ENCODE measurements at places on chromosomes 5 and 9.

DNA sequence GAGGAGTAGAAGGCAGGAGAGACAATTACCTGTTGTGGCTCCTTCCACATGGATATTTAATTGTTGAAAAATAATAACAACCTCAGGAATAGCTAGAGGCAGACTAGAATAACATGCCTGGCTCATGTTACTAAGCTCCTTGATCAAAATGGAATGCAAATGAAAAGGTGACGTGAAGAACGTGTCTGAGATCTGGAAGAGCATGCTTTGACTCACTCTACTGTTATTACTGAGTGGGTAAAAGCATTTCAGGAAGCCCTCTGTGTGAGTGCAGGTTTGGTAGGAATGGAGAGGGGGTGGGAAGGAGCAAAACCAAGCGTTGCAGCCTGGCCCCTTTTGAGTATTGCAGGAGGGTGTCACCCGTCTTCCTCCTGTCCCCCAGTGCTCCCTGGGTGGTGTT is 84.8 kb downstream of the EQTN start:
- no peak for DNase-seq

DNA sequence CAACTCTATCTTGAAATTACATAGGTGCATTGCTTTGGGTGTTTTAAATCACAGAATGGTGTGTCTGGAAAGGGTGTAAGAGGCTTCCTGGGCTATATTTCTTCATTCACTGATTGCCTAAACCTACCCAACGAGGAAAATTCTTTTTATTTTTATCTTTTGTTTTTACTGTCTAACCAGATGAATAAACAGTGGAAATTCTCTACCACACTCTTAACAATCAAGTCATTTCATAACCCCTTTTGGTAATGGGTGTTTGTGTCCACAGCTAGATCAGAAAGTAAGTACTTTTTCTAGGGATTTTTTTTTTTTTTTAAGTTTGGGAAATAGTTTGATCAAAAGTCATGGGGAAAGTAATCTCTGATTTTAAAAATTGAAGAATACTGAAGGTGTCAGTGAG is 27.6 kb upstream of the C5orf47 start:
- DNase-seq: no peak

- DNase-seq: no peak
Observed at GRCh38 chr5:172835290-172835993, 1.4 kb downstream of the ERGIC1 start.

DNA sequence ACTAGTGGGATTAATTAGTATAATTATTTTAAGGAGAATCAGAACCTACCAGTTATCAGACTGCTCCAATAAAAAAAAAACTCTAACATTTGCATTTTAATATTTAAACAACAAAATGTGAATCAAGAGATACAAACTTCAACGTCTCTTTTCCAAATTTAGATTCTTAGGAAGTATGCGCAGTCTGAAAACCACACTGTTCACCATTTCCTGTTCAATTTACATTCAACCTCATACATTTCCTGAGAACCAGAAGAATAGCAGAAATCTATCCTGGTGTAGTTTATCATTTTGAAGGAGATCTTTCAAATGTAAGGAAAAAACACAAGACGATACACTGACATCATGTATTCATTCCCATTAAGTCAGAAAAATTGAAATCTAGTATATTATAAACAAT is 869.2 kb downstream of the EFNA5 start:
- no peak for DNase-seq

DNA sequence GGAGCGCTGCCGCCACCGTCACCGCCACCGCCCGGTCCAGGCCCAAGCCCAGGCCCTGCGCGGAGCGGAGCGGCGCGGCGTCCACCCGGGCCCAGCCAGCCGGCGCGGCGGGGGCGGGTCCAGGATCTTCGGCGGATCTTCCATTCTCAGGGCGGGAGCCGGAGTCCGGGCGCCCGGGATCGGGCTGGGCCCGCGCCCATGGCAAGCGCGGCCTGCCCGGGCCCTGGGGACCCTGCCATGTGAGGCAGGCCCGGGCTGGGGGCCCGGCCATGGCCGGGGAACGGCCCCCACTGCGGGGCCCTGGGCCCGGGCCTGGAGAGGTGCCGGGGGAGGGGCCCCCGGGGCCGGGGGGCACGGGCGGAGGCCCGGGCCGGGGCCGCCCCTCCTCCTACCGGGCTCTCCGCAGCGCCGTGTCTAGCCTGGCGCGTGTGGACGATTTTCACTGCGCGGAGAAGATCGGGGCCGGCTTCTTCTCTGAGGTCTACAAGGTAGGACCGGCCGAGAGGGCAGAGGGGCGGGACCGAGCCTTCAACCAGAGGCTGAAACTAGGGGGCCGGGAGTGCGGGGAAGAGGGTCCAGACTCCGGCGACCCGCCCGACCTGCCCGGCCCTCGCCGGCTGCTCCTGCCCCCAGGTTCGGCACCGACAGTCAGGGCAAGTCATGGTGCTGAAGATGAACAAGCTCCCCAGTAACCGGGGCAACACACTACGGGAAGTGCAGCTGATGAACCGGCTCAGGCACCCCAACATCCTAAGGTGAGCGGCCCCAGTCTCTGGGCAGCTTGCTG is 482 bp downstream of the TESK1 start:
- no peak for DNase-seq

GRCh38 chr5:102832445-102832844 is 77.3 kb downstream of the PAM start:
- DNase-seq: no peak

- no peak for DNase-seq
Observed at GRCh38 chr5:146794326-146795029, 84.1 kb downstream of the PPP2R2B start.

GRCh38 chr9:137578518-137579258 is at the start of gene DPH7:
Gene DPH7, minus strand, starts transcription at chr9:137578925. Its CDS starts 148 bp downstream, at chr9:137578777.
- peak; percentile 89 for DNase-seq

- no peak for DNase-seq
Observed at GRCh38 chr5:5665225-5666075, 243.0 kb downstream of the ICE1 start.

DNA sequence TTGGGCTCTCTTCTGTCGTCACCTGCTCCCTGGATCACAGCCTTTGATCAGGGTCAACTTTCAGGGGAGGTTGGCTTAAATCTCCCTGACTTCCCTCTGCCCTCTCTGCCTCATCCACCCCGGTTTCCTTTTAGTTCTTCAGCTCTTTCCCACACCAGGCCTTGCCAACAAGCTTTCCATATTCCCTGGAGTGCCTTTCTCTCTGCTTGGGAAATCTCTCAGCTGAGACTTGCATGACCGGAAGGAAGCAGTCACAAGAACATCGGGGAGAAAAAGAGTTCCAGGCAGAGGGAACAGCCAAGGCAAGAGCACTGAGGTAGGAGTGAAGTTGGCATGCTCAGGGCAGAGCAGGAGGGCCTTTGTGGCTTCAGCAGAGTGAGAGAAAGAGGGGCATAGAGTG is 88.4 kb upstream of the HSPA9 start:
- DNase-seq: no peak

DNA sequence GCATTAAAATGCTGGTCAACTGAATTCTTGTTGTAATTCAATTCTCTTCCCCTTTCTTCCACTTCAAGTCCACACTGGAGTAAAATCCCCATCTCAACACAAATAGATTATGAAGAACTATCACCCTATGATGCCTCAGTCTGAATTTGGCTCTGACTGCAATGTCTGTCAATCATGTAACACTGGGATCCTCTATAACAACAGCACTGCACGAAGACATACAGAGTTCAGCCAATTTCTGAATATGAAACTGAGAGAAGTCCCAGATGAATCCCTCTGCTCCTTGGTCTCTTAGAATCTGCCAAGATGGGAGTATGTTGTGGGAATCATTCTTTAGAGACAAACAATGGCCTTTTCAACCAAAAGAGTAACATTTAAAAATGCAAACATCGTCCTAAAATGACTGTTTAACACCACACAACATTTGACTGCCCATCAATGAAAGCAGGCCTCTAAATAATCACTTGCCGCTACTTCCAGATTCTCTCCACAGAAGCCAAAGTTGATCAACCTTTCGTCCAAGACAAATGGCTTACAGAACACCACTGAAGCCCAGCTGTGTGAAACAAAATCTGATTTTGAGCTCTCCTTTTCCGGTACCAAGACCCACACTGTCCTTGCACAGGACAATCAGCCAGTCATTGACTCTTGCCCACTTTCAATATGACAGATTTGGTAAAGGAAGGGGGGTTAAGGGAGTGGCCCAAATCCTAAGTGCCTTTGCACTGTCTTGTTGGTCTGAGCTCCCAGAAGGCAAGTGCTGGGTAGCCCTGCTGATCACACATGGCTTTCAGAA is 258.0 kb downstream of the EBF1 start:
- DNase-seq: no peak

DNA sequence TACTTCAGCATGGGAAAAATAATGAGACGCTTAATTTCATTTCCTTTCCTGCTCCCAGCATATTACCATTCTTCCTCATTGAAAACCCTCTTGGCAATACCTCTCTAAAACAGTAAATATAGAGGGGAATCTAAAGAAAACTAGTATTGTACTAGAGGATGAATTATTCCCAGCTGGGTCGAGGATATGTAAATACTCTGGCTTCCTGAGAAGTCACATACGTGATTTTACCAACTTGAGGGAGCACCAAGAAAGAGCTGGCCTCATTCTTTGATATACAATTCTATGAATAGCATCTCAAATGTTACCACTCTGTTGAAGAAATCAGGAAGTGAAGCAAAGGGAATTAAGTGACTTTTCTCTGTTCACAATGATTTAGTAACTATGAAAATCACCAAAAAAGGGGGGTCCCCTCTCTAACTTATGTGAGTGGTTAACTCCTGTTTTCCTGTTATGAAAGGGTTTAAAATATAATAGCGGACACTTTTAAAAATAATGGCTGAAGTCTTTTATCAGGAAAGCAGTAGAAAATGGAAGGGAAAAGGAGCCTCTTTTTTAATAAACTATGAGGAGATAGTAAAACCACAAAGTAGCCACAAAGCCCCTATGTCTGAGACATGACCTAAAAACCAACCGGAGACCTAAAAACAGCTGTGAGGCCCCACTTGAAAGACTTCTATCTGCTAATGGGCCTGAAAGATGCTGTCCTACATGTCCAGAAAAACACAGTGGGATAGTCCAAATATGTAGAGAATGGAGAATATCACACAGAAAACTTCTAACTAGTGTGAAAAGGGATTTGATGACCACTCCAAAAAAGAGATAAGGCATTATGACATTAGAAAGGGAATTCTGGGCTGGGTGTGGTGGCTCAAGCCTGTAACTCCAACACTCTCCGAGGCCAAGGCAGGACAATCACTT is 42.6 kb downstream of the LPAR1 start:
- DNase-seq: no peak

- DNase-seq: no peak
Observed at GRCh38 chr9:102769307-102769706, 225.8 kb upstream of the CYLC2 start.

DNA sequence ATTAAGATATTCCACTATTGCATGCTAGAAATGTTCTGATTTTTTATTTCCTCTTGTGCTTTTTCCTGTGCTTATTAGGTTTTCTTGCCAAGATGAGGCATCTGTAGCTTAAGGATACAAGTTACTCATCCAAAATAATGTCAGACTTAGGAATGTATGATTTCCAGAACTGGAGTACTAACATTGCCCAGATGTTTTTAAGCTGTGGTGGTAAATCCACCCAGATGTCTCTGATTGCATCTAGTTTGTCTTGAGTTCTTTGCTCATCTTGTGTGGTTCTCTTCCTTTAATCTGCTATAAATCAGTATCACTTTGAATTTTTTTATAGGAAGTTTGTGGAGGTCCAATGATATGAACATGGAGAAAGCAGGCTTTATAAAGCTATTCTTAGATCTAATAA is 337.5 kb upstream of the ZNF608 start:
- DNase-seq: no peak

GRCh38 chr5:40497573-40497972 is 182.1 kb upstream of the PTGER4 start:
- no peak for DNase-seq

Data from stimulated activated CD8-positive, alpha-beta memory T cell treated with anti-CD3 and anti-CD28 coated beads, Interleukin-2, amount 100 ng/mL, for 1 hour (primary cell).